ENCODE measurements at places on chromosomes 3 and 15. TPM values are rescaled to one million over a fixed set of nuclear protein-coding genes. Genes with fewer than 3 reads are reported as not detected.
A peak's percentile ranks its signal among the peaks of the same experiment; 100 is the strongest.

The CGNL1 gene
- total RNA-seq, result 1.8 TPM

- no peak for DNase-seq
Measured at GRCh38 chr15:92035961-92036360, 182.5 kb downstream of the SLCO3A1 start.

GRCh38 chr15:39919748-39920509 lies at the start of gene GPR176:
Gene GPR176 (minus strand): TSS chr15:39920266. CDS start chr15:39920026, 240 bp downstream.
- DNase-seq, result peak; percentile 40

The TNNC1 gene
- 26.5 TPM for total RNA-seq

GRCh38 chr3:64073158-64073761 lies 50.0 kb upstream of the PSMD6 start:
- no peak for DNase-seq

DNA sequence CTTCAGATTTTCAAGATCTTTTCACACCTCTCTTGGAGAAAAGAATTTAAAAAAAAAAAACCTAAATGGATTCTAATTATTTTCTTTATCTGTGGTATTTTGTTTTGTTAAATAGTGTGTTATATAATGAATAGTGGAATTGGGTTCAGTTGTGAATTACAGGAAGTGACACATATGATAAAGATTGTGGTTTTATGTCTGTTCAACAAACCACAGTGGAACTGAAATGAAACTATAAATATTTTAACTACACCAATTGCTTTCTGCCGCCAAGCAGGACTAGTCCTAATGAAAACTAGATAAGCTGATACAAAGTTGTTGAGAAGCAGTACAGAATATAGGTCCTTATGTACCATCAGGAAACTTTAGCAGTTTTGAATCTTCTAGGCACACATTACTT lies 121.6 kb downstream of the UBE2E2 start:
- DNase-seq, result no peak

The CHRNA5 gene
- 34.9 TPM for total RNA-seq

DNA sequence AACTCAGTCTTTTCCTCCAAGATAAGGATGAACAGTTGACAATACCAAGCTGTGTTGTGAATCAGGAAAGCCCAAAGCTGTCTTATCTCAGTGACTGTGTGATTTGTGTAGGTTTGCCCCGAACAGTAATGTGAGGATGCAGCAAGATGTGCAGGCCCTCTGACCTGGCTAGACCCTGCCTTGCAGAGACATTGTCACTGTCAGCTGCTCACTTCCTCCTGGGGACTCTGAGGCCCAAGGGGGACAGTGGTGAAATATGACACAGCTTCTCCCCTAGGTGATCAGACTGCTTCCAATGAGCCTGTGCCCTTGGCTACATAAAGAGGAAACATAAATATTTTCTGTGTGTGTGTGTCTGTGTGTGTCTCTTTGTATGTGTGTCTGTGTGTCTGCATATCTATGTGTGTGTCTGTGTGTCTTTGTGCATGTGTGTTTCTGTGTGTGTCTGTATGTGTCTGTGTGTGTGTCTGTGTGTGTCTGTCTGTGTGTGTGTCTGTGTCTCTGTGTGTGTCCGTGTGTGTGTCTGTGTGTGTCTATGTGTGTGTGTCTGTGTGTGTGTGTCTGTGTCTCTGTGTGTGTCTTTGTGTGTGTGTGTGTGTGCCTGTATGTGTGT lies 21.7 kb downstream of the LRRK1 start:
- no peak for DNase-seq

DNA sequence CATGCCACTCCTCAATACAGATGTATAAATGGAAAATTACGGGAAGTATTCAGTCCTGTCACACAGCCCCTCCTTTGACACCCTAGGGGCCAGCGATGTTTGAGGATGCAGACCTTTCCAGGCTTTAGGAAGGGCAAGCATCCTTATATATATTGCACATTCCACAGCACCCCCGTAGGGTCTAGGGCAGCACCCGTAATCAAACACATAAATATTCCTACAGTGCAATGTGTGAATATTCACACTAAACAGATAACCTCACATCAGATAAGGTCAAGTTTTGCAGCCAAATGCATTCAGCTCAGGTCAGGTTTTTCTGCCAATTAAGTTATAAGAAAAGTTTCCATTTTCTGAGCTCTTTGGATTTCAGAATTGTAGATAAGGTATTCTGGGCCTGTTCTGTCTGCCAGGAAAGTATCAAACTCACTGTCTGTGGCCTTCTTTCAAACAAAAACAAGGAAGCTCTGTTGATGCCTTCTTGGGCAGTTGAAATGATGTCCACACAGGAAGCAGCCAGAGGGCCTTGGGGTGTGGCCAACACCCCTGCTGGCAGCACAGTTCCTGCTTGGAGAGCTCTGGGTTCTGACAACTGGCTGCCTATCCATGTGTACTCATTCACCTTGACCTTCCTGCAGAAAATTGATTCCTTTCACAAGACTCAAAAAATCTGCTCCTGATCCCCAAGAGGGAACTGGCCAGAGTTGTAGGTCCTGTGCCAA lies 427.0 kb downstream of the NTRK3 start:
- DNase-seq, result no peak

The CPLX3 gene
- total RNA-seq, result 0.29 TPM

The SENP8 gene
- total RNA-seq, result 4.4 TPM

GRCh38 chr3:106013971-106014370 lies 145.2 kb upstream of the CBLB start:
- no peak for DNase-seq

- no peak for DNase-seq
Measured at GRCh38 chr3:110454066-110454465, 617.5 kb upstream of the NECTIN3 start.

- DNase-seq, result no peak
Measured at GRCh38 chr3:188218603-188219002, 64.6 kb downstream of the LPP start.

GRCh38 chr15:87682527-87682926 lies 574.0 kb downstream of the NTRK3 start:
- no peak for DNase-seq

- DNase-seq, result no peak
Measured at GRCh38 chr3:116300226-116300625, 145.1 kb downstream of the LSAMP start.

DNA sequence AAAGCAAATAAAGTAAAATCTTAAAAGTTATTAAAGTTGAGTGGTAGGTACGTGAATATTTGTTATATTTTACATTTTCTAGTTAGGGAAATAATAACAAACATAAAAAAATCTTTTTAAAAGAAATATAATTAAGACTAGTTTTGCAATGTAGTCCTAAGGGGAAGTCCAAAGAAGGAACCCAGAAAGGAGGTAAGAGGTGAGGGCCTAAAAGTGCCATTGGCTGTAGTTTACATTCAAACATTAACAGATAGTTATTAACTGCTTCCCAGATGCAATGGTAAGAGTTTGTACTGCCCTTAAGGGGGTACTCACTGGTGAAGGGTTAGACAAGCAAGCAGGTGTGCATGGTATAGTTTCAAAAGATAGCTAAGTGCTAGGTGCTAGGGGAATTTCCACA lies 79.2 kb downstream of the B3GALNT1 start:
- no peak for DNase-seq

- DNase-seq, result no peak
Measured at GRCh38 chr15:40010686-40011085, 28.3 kb downstream of the SRP14 start.

DNA sequence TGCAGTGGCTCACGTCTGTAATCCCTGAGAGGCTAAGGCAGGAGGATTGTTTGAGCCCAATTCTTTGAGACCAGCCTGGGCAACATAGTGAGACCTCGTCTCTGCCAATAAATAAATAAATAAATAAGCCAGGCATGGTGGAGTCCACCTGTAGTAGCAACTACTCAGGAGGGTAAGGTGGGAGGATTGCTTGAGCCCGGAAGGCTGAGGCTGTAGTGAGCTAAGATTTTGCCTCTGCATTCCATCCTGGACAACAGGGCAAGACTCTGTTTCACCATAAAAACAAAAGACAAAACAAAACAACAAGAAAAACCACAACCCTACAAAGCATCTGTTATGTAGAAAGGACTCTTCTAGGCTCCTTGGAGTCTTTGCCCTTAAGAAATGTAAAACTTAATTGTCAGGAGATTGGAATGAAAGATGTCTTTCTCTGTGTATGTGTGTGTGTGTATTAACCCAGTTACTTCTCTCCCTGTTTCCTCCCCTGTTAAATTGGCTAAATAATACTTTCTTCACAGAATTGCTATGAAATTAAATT lies 9.5 kb downstream of the NECTIN3 start:
- peak; percentile 20 for DNase-seq

- DNase-seq, result no peak
Measured at GRCh38 chr15:91938136-91938535, 84.6 kb downstream of the SLCO3A1 start.

GRCh38 chr3:129723558-129724324 lies 117.3 kb upstream of the PLXND1 start:
- DNase-seq, result no peak

DNA sequence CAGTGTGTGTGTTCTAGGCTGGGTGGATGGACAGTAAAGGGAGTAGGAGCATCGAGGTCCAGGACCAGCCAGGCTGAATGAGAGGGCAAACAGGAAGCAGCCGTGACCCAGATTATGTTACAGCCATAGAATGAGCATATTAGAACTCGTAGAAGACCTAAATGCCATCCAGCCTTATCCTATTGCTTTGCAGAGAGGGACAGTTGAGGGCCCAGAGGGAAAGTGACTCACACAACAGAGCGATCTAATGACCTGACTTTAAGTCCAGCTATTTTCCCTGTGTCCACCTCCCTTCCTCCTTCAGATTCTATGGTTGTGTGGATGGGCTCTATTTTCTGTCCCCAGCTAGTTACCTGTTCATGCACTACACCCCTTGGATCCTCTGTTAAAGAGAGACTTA lies 634.1 kb upstream of the TBL1XR1 start:
- DNase-seq, result no peak

GRCh38 chr15:90872486-90873184 lies 4.2 kb downstream of the FURIN start:
- DNase-seq, result peak; percentile 54

The SNX22 gene
- 1.3 TPM for total RNA-seq

GRCh38 chr3:173591401-173591800 lies 193.9 kb downstream of the NLGN1 start:
- DNase-seq, result no peak

- no peak for DNase-seq
Measured at GRCh38 chr3:180690061-180690460, 10.8 kb upstream of the CCDC39 start.

DNA sequence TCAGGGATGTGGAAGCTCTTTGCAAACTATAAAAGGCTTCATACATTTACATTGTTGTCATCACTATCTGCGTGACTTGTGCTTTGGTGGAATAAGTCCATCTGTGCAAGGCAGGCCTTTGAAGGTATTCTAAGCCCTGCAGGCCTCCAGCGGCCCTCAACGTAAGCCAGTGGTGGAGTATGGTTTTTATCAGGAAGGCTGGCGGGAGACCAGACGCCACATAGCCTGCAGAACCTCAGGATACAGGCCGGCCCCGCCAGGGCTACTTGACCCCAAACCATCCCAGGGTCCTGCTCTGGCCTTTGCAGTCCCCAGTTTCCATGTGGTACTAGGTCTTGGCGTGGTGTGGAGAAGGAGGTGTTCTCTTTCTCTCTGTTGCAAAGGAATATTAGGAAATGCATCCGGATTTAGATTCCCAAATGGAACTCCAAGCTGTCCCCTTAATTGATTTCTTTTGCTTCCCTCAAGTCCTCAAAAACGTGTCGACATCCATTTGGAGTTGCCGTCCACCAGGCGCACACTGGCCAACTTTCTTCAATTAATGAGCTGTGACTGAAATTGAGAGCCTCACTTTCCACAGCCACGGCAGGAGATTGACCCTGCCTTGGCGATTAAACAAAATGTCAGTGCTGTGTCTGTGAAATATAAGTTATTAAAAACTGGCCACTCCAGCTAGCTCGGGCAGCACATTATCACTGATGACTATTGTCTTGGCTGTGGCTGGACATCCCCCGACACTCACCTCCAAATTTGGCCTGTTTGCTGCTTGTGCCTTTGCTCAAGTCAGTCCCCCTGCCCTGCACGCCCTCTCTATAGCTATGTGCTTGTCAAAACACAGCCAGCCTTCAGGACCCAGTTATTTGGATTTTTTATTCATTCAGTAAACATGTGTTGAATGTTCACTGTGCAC lies 239.8 kb upstream of the TLE3 start:
- no peak for DNase-seq

DNA sequence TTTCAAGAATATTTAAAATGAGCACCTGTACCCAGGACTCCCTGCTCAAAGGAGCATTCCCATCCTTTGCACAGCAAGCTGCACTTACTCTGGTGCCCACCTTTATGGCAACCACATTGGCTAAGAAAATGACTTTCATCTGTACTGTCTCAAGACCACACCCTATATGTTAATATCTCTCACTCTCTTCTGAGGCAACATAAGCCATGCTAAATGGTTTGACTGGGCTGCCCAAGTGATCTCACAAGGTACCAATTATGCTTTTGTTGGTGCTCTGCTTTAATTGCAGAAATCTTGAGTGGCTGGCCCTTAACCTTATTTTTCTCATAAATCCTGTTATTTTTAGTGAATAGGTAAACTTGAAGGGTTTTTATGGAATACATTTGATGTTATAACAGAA lies 17.7 kb downstream of the RYK start:
- no peak for DNase-seq

- DNase-seq, result no peak
Measured at GRCh38 chr3:119647171-119647570, 13.2 kb downstream of the POPDC2 start.

The MUC13 gene
- 58.8 TPM for total RNA-seq

- no peak for DNase-seq
Measured at GRCh38 chr3:14441240-14441919, 39.0 kb downstream of the SLC6A6 start.

DNA sequence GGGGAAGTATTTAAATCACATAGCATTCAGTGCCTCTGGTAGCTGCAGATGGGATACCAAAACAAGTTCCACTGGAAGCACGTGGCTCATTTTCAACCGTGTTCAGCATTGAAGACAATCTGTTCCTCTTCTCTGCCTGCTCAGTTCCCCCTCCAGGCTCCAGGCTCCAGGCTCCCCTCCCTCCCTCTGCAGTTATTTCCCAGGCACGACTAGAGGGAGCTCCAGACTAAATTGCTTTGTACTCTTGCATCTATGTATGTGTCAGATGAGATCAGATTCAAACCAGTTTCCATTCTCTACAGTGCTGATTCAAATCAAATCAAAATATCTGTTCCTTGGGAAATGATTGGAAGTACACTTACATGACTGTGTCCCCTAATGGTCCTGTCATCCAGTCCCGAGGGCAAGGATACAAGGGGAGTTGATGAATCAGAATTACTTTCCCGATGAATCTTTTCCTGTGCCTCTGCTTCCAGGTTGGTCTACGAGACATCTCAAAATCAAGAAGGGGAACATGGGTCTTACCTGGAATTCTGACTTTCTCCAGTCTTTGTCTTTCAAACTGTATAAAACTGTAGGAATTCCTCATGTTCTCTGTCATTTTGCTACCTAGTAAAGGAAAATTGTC lies 600.5 kb downstream of the EDEM1 start:
- DNase-seq, result peak; percentile 10
